ENCODE measurements at places on chromosomes 6 and 20. TPM values are rescaled to one million over a fixed set of nuclear protein-coding genes. Genes with fewer than 3 reads are reported as not detected.

SNX9 gene
- 14.9 TPM for total RNA-seq

HLA-DOB gene
- total RNA-seq, result 2.7 TPM

- DNase-seq, result no peak
- H3K36me3 ChIP-seq, result peaks cover 24% of the 10 kb centered on the region
- H3K4me3 ChIP-seq, result peak overlapping the region; percentile 61
- no peaks in the 10 kb centered on the region for H3K27me3 ChIP-seq
- peaks cover 81% of the 10 kb centered on the region for H3K4me1 ChIP-seq
Measured at GRCh38 chr6:42403421-42403820, 48.3 kb downstream of the TRERF1 start.

DNA sequence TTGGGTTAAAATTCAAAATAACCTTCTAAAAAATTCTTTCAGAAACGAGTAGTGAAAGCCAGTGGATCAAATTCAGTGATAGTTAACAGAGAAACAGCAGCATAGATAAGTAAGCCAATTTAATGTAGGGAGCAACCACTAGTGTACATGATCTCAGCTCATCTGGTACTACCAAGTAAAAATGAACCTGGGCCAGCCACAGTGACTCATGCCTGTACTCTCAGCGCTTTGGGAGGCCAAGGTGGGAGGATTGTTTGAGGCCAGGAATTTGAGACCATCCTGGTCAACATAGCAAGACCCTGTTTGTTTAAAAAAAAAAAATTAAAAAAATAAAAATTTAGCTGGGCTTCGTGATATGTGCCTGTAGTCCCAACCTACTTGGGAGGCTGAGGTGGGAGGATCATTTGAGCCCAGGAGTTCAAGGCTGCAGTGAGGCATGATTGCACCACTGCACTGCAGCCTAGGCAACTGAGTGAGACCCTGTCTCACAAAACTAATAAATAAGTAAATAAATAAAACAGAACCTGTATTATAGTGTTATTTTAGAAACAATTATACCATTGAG lies 32.4 kb downstream of the CBFA2T2 start:
- H3K36me3 ChIP-seq, result peaks cover 2% of the 10 kb centered on the region
- H3K27me3 ChIP-seq, result no peaks in the 10 kb centered on the region
- H3K27ac ChIP-seq, result no peak overlapping the region
- H3K4me3 ChIP-seq, result no peak overlapping the region
- H3K4me1 ChIP-seq, result peaks cover 13% of the 10 kb centered on the region

GRCh38 chr20:47785311-47785853 lies at the start of gene SULF2:
SULF2 (minus strand) TSS chr20:47785481; CDS start chr20:47757363, 28,118 bp downstream.
- H3K36me3 ChIP-seq, result no peaks in the 10 kb centered on the region
- no peak within 1 kb of the TSS for H3K27ac ChIP-seq
- H3K4me3 ChIP-seq, result peak within 1 kb of the TSS; percentile 55
- H3K4me1 ChIP-seq, result peaks cover 13% of the 10 kb centered on the region
- peaks cover 77% of the 10 kb centered on the region for H3K27me3 ChIP-seq

- DNase-seq, result peak; percentile 60
- H3K36me3 ChIP-seq, result peaks cover 2% of the 10 kb centered on the region
- H3K4me1 ChIP-seq, result peaks cover 24% of the 10 kb centered on the region
- peak overlapping the region; percentile 78 for H3K27ac ChIP-seq
- peak overlapping the region; percentile 84 for H3K4me3 ChIP-seq
Measured at GRCh38 chr20:36745234-36745926, 510 bp downstream of the NDRG3 start.

DNA sequence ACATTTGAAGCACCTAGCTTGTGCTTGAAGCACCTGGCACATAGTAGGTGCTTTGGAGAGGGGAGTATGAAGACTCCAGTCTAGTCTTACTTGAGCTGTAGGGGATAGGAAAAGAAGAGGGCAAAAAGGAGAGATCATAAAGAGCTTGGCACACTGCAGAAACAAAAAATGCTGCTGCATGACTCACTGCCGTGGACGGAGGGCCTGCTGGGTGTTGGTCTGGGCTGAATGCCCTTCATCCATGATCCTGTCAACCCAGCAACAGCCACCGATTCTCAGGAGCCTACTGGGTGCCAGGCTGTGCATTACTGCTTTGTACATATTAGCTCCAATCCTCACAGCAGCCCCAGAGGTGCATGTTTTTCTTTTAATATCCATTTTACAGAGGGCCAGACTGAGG lies 6.0 kb downstream of the PDYN start:
- H3K36me3 ChIP-seq, result no peaks in the 10 kb centered on the region
- no peak for DNase-seq
- no peak overlapping the region for H3K27ac ChIP-seq
- no peak overlapping the region for H3K4me3 ChIP-seq

- no peaks in the 10 kb centered on the region for H3K27me3 ChIP-seq
- H3K36me3 ChIP-seq, result peaks cover 30% of the 10 kb centered on the region
- H3K4me3 ChIP-seq, result no peak overlapping the region
- peaks cover 54% of the 10 kb centered on the region for H3K4me1 ChIP-seq
Measured at GRCh38 chr6:6643398-6643797, 54.9 kb downstream of the LY86 start.

DNA sequence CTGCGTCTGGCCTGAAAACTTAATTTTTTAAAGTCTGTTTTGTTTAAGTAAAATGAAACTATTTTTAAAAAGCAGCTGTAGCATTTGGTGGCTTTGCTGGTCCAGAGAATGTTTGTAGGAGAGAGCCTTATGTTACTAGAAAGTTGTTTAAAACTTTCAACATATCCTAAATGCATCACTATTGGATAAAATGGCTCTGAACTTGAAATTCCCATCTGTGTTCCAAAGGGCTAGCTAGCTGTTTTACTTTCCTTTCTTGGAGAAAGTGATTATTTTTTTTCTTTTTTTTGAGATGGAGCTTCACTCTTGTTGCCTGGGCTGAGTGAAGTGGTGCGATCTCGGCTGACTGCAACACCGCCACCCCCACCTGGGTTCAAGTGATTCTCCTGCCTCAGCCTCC lies 2.5 kb downstream of the SYNJ2 start:
- H3K27me3 ChIP-seq, result peaks cover 10% of the 10 kb centered on the region
- peak overlapping the region; percentile 40 for H3K4me3 ChIP-seq
- peaks cover 4% of the 10 kb centered on the region for H3K36me3 ChIP-seq
- no peak overlapping the region for H3K27ac ChIP-seq
- peaks cover 57% of the 10 kb centered on the region for H3K4me1 ChIP-seq

GRCh38 chr6:8082954-8083858 lies 19.0 kb upstream of the BLOC1S5 start:
- H3K27me3 ChIP-seq, result no peaks in the 10 kb centered on the region
- H3K4me1 ChIP-seq, result peaks cover 33% of the 10 kb centered on the region
- H3K27ac ChIP-seq, result no peak overlapping the region
- H3K4me3 ChIP-seq, result no peak overlapping the region
- DNase-seq, result no peak
- peaks cover 45% of the 10 kb centered on the region for H3K36me3 ChIP-seq

FAXC gene
- total RNA-seq, result not detected

- no peaks in the 10 kb centered on the region for H3K36me3 ChIP-seq
- no peak for DNase-seq
- no peak overlapping the region for H3K27ac ChIP-seq
- no peaks in the 10 kb centered on the region for H3K4me1 ChIP-seq
- H3K27me3 ChIP-seq, result no peaks in the 10 kb centered on the region
Measured at GRCh38 chr6:50264995-50265571, 215.4 kb upstream of the DEFB112 start.

DNA sequence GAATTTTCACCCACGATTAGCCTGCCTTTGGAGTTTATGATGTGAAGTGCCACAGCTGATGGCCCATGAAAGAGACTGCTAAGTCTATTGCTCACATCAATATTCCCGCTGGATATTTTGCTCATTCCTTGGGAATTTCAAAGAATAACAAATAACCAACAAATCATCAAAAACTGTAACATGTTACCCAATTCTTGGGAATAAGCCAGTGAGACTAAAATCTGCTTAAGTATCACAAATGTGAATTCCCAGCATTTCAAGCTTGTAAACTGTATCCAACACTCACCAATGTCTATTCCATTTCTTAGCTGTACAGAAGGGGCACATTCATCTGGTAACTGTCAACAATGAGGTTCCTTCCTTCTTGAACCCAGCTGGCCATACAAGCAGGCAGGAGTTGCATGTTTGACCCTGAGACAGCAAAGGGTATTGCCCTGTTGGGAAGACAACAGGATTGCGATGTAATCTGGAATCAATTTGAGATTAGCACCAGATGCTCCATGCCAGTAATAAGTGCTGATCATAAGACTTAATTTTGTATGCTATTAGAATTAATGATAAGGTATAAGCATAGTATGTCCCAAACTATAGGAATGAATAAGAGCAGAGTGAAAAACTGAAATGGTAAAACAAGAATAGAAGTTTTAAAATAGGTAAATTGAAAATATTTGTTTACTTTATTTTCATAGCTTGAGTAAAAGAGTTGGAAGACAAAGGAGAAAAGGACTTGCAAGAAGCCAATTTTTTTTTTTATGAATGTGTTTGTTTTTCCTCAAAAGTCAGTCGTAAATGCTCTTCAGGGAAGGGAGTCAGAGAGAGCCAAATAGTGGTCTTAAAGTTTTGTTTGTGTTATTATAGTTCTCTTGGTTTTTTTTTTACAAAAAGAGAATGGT lies 58.8 kb downstream of the RSPO3 start:
- no peak overlapping the region for H3K27ac ChIP-seq
- H3K27me3 ChIP-seq, result peaks cover 26% of the 10 kb centered on the region
- H3K4me3 ChIP-seq, result no peak overlapping the region
- H3K4me1 ChIP-seq, result no peaks in the 10 kb centered on the region
